ENCODE measurements at places on chromosomes 1 and 21.

DNA sequence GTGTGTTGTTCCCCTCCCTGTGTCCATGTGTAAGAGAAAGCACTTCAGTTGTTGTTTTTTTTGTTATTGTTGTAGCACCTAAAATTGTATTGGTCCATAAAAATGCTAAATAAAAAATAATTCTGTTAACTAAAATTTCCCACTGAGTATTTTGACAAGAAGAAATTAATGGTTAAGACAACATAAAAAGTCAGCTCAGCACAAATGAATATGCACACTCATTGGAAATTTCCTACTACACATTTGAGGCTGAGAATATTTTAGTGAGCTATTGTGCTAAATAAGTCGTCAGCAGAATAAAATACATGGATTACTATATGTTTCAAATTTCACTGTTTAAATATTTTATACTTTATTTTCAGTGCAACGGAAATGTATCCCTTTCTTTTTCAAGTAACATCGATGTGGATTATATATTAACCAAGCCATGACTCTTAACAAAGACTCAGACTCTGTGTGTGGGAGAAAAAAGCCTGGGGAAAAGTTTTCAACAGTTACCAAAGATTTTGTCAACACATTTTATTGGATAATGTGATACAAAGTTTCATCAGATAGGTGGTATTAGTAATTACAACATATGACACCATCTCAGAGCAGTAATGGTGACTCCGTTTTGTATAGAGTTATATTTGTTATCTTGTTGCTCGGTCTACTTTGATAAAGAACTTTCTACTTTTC lies 63.4 kb downstream of the LYPLAL1 start:
- DNase-seq, result no peak

DNA sequence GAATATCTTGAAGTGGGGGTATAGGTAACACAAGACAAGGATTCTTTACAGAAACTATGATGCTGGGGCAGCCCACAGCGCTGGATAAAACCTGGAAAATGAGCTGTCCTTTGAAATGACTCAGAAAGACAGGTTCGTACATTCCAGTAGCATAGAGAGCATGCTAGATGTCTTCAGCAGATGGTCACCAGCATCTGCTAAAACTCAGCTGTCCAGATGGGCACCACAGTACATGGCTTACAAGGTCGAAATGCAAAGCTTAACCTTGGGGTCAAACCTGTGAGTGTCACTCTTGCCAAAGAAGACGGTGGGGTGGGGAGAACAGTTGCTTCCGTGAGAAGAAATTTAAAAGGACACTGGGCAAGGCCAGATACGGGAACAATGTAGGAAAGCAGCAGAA lies 41.3 kb upstream of the TRIM45 start:
- no peak for DNase-seq

DNA sequence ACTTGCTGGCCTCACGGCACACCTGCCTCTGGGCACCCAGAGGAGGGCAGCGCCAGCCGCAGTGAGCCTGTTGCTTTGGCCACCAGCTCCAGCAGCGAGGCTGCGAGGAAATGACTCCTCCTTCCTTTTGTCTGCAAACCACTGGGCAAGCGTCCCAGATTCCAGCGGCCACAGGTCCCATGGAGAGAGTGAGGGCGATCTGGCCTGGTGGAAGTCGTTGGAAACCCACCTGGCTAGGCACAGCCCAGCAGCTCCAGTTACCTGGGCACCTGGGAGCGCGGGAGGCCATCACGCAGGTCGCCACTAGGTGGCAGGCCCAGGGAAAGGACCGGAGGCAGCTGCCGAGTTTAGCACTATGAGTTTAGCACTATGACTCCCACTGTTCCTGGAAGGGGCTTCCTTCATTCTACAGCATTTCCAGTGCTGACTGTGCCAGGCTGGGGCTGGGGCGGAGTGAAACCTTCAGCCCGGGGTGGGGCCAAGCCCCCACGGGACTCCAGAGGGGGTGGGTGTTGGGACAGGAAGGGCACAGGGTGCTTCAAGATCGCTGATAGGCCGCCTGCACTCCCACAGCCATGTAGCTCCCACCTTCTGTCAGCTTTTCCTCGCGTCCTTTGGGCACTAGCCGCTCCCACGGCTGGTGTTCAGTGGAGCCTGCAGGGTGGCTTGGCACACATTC lies 1.1 kb upstream of the ESPN start:
- peak; percentile 10 for DNase-seq

- no peak for DNase-seq
These were observed 2.3 kb upstream of the MAP3K6 start for GRCh38 chr1:27368869-27369582.

- DNase-seq, result peak; percentile 18
These were observed 241.0 kb downstream of the KCNJ6 start for GRCh38 chr21:37675202-37675801.

DNA sequence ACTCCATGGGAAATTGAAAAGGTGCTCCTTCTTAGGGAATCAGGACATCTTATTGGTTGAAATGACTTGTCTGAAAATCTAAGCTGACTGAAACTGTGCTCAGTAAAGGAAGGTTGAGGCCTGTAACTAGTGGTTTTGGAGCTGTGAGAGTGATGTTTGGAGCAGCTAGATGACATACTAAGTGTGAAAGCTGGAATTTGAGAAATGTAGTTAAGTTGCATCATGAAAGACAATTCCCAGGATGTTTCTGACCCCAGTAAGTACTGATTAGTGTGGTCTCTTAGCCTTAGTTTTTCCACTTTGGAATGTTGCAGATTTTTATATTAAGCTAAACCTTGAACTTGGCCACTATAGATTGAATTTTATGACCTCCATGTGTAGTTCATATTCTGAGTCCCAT lies 154.9 kb downstream of the PAPPA2 start:
- no peak for DNase-seq

DNA sequence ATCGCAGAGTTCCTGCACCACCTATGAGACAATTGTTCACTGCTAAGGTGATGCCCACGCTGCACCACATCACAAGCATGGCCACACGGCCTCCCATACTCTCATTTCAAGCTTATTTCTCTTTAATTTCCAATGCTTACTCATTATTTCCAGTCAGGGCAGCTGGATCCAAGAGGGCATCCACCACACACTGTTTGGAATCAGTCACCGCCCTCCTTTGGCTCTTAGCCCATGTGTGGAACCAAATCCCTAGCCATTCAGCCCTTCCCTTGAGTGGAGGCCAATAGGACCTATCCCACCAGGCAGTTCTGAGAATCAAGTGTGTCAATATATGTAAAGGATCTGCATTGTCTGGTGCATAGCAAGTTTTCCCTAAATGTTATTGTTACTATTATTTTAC lies 26.3 kb upstream of the PALMD start:
- DNase-seq, result no peak

GRCh38 chr1:116919802-116920201 lies 10.1 kb downstream of the PTGFRN start:
- peak; percentile 21 for DNase-seq

DNA sequence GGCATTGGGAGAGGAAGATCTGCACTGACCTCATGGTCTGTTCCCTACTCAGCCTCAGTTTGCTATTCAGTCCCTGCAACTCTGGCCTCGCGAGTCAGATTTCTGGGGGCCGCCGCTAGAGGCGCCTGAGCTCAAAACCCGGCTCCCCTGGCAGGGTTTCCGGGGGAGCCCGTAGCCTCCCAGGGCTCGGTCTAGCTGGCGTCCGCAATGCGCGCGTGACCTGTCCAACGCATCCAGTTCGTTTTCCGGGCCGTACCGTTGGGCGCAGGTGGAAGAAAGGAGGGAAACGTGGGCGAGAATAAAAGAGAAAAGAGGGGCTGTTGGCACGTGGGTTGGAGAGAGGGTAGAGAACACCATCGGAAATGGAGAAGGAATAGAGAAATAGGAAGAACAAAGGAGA lies at the start of gene ADAM30:
TSS of gene ADAM30 (minus strand) at position 213 of the 400 bp plus-strand sequence. CDS start at position 34, 179 bp downstream.
- no peak for DNase-seq

DNA sequence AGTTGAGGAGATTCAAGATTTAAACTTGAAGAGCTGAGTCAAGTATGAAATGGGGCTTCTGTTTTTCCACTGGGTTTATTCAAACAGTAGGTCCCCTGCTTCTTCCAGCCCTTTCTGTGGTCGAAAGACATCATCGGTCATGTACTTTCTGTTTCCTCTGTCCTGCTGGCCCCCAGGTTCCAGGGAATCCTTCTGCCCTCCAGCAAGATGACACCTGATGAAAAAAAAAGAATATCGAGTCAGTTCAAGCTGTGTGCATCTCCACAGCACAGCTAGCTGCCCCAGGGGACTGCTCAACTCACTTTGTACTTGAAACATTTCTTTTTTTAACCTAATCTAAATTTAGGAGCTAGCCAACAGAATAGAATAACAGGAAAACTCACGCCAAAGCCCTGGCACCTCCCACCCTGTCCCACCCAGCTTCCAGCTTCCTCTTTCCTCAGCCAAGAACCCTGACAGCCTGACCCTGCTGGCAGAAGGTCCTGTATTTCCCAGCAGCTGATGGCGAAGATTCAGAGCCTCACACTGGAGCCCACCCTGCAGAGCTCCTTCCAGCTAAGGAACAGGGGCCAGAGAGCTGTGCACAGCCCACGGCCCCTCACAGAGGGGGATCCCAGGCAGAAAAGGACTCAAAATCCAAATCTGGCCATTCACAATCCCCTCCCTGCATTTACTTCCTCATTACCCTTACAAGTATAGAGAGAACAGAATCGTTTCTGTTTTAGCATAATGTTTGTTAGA lies 176.5 kb downstream of the PSMG1 start:
- DNase-seq, result no peak

DNA sequence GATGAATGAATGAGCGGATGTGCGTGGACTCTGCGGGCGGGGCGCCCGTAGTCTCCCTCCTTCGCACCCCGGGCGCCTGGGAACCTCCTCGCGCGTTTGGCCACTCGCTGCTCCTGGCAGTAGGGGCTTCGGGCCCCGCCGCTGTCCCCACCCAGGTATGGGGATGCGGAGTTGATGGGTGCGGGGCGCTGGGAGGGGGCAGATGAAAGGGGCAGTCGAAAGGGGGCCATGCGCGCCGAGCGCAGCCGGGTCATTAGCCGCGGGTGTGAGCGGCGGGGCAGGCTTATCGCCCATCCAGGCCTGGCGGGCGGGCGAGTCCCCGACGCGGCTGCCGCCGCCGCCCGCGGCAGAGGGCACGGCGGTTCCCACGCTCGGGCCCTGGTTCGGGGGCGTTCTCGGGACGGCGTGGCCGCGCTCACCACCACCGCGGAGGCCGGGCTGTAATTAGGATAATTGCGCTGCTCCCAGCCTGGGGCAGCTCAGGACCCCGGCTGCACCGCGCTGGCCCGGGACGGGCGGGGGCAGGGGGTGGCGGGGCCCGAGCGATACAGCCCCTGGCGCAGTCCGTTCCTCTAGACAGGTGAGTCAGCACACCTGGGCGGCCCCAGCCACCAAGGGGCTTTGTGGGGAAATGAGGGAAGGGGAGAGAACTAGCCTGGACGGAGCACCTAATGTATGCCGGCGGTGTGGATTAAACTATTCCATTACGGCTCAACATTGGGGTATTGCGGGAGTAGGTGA lies 22.1 kb upstream of the CITED4 start:
- DNase-seq, result no peak

DNA sequence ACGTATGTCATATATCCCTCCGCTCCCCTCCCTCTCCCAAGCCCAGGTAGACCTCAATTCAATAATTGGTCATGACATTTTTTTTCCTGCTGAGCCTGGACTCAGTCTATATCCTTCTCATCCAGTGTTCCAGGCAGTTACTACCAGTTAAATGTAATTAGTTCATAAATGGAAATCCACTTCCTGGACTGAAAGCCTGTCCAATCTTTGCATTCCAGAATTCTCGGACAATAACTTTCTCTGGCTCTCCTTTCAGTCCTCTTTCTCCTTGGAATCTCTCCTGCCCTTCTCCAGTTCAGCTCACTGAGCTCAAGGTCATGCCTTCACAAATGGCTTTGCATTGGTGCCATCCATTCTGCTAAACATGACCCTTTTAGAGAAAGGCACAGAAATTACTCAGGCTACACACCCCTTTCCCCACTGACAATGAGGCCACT lies 34.8 kb downstream of the VWA5B1 start:
- no peak for DNase-seq

- DNase-seq, result no peak
These were observed 6.7 kb downstream of the RNF186 start for GRCh38 chr1:19808351-19808750.

DNA sequence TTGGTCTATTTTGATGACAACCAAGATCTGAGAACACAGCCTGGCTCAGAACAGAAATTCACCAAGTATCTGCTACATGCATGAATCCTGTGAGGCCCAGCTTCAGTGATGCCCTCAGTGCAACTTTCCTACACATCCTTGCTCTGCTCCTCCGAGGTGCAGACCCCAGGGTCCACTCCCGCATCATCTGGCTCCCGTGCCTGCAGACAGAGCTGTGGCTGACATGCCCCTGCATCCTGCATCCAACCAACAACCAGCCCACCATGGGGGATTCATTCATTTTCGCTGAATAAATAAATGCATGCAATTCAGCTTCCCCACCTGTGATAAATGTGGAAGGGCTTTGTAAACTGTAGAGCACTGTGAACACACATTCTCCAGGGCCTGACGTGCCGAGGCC lies 112.3 kb downstream of the GLIS1 start:
- DNase-seq, result no peak

DNA sequence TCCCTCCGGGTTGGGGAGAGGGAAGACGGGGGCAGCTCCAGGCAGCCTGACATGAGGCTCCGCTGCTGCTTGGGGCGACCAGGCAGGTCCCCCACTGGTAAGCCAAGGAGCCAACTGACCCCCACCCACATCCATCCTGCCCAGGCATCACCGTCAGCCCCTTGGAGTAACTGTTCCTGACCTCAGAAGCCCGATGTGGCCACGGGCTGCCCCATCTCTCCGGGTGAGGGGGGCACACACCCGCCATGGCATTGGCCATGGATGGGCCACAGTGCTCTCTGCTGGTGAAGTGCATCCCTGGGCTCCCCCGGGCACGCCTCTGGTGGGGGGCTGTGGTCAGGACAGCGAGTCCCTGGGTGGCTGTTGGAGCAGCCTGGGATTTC lies 100.0 kb downstream of the CRYAA start:
- no peak for DNase-seq

GRCh38 chr1:12582649-12583048 lies 35.4 kb downstream of the DHRS3 start:
- DNase-seq, result no peak

DNA sequence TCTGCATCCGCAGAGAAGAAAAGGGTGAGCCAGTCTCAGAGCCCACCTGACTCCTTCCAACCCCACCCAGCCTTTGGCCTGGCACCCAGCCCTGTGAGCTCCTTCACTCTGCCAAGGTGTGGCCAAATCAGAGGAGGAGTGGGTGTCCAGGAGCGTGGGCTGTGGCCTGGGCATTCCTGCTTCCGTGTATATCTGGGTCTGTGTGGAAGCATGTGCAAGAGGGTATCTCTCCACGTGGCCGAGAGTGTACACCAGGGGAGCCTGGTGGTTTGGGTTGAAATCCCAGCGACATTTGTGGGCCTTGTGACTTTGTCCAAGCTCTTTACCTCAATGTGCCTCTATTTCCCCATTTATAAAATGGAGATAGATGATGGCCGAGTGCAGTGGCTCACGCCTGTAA lies 29.8 kb downstream of the CDCP2 start:
- DNase-seq, result no peak

- no peak for DNase-seq
These were observed 34.9 kb downstream of the AADACL4 start for GRCh38 chr1:12678820-12679219.

DNA sequence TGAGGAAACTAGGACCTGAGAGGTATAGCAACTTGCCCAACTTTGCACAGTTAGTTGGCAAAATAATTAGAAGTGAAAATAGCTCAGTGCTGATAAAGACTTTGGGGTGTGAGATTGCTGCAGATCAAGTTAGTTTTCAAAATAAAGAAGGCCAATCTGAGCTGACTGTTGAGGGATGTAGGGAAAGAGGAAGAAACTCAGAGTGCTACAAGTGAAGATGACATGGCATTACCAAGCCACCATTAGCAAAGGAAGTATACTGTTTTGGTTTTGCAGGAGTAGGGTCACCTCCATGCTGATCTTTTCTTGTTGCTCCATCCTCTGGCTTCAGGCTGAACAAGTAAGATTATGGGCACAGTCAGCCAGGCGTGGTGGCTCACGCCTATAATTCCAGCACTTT lies 78.7 kb upstream of the ADAM30 start:
- DNase-seq, result no peak
